ENCODE measurements at places on chromosomes 3 and 15.

DNA sequence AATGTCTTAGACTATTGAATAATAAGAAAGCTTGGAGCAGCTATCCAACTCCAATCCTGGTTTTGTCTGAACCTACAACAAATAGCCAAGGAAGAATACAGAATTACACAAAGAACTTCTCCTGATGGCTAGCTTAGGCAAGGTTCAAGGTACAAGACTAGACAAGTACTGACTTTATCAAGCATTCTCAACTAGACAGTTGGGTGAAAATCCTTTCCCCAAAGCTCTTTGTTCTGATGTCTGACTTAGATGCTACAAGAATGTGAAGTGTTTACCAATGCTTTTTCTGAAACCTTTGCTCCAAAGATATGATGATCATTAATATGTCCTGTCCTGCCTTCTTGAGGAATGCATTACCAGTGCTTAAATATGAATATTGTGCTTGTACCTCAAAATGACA, 113.8 kb downstream of the ANXA2 start:
- DNase-seq, result no peak

DNA sequence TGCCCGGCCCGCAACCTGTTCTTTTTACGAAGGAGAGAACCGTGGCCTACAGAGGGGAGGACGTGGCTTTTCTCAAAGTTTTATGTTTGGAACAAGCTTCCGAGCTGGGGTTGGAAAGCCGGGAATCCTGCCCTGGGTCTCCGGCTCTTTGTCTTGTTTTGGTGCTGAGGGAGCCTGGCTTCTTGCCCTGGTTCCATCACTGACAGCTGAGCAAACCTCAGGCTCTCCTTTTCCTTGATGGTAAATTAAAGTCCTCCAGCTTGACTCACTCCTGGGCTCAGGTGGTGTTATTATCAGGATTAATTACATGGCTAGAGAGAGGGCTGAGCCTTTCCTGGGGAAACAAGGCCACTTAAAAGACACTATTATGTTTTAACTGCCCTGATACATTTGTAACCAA, 289.5 kb upstream of the RGMA start:
- no peak for DNase-seq

DNA sequence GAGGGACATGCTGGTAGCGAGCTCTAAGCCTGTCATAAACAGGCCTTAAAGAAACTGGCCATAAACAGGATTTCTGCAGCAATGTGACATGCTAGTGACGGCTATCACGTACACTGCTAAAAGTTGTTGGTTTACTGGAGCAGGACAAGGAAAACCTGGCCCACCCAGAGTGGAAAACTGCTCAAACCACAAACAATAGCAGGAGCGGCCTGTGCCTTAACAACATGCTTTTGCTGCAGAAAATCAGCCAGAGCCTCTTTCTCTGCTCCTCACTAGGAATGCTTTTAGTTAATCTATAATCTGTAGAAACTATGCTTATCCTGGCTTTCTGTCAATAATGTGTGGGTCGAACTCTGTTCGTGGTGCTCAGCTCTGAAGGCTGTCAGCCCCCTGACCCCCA, 202.9 kb upstream of the UBE3A start:
- no peak for DNase-seq

DNA sequence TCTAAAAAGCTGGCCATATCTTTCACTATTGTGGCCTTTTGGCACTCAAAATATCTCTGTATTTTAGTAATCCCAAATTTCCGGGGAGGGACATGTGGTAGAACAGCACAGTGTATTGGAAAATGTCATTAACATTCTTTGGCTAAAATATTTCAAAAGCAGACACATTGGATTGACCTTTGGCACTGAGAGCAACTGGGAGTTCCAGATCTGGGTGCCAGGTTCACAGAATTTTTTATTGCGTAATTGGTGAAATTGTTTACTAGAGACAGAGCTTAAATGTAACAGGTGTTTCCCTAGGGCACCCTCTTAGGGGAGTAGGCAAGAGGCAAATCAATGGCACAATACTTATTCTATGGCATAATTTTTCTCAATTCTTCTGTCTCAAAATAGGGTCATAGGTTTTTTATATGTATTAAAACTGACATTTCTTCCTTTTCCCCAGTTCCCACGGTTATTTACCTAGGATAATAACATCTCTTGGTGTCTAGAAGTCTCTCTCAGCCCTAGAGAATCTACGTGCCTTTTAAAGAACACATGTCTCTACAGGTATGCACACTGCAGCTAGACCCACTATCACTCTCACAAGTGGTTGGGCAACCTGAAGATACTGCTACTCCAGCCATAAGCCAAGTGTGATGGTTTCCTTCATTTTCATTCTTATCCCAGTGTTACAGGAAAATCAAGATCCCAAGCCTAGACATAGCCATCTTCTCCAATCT, 10.6 kb downstream of the RBMS3 start:
- DNase-seq, result no peak

Data from stimulated activated CD8-positive, alpha-beta memory T cell treated with anti-CD3 and anti-CD28 coated beads, Interleukin-15, amount 100 ng/mL, for 24 hours (primary cell).